GM12878 (cell line): ENCODE measurements at places on chromosomes 3 and 15. TPM values are rescaled to one million over a fixed set of nuclear protein-coding genes. Genes with fewer than 3 reads are reported as not detected.

SAMMSON gene
- not detected in 2 replicates for total RNA-seq

EIF4A2 gene
- total RNA-seq, result 255 and 277 TPM in 2 replicates

CYP8B1 gene
- 0.08 and 0.24 TPM in 2 replicates for total RNA-seq

ROPN1 gene
- not detected in 2 replicates for total RNA-seq

KCNH8 gene
- 0.11 and 0.18 TPM in 2 replicates for total RNA-seq
